ENCODE measurements at places on chromosomes 3 and 15.

- DNase-seq, result no peak
Observed at GRCh38 chr3:167886690-167887089, 151.2 kb downstream of the SERPINI1 start.

DNA sequence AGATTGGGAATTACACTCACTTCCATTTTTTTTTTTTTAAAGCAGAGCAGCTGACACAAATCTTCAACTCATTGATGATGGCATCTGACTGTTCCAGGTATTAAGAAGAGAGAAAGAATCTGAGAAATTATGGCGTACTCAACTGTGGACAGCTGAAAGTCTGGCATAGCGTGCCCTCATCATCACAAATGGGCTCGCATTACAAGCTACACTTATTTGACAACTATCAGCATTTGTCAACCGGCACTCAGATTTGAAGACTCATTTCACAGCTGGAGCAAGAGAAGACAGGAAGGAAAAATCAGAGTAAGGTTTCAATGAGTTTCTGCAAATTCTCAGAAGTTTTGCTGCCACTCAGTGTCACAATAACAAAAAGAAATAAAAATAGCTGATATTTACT, 235.9 kb downstream of the ATP8B4 start:
- no peak for DNase-seq

GRCh38 chr3:143151004-143151731, 31.6 kb downstream of the CHST2 start:
- DNase-seq, result no peak

DNA sequence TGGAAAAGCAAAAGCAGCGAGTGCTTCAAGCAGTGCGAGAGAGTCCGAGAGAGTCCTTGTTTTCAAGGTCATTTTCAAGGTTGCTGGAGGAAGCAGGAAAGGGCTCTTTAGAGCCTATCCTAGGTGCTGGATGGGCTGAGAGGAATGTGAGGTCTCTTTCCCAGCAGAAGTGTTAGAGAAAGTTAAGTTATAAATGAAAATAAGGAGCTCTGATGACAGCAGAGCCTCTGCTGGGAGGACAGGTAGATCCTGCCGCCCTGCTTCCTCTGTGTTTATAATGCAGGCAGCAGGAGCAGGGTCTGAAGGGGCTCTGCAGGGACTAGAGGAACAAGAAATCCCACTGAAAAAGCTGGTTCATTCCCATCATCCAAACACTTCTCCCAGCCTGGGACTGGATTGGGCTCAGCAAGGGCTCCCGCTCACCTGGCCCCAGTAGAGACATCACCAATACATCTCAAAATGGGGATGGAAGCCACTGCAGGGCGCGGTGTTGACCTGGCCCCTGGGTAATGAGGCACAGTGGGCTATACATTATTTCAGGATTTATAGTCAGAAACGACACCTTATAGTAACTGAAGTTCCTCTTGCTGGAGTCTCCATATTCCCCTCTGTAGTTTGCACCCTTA, 41.5 kb upstream of the RAB6B start:
- DNase-seq, result no peak

Data from stimulated activated naive CD4-positive, alpha-beta T cell (primary cell).